ENCODE measurements at places on chromosomes 1 and 21. TPM values are rescaled to one million over a fixed set of nuclear protein-coding genes. Genes with fewer than 3 reads are reported as not detected.

- no peak for DNase-seq
These were observed 156.3 kb downstream of the SMYD3 start for GRCh38 chr1:246350745-246351144.

- DNase-seq: no peak
These were observed 37.6 kb downstream of the PUM1 start for GRCh38 chr1:31027693-31028526.

DNA sequence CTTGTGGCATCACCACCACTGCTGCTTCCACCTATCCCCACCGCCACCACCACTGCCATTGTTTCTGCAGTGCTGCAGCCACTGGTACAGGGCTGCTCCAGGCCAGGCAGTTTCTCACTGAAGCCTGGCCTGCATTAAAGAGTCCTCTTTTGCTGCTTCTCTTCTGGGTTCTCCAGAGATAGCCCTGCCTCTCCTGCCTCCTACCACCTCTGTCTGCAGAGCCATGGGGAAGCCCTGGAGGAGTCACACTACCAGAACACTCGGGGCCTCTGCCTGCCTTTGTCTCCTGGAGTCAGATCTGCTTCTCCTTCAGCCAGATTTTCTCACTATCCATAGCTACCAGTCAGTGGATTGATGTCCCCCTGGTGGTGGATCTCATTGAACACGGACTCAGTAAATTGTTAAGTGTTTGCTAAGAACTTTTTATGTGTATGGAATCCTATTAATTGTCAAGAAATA is 37.7 kb upstream of the DDAH1 start:
- DNase-seq: peak; percentile 79

GRCh38 chr1:116579259-116579875 is 8.5 kb upstream of the CD58 start:
- no peak for DNase-seq

The ADGRB2 gene
- total RNA-seq: 15.7 TPM

The MTOR gene
- 53.6 TPM for total RNA-seq

Data from PC-3 (cell line).